Effector memory CD8-positive, alpha-beta T cell (primary cell): ENCODE measurements at places on chromosomes 2 and 18.
A peak's percentile ranks its signal among the peaks of the same experiment; 100 is the strongest.

- DNase-seq = no peak
These were observed 27.6 kb downstream of the NCK2 start for GRCh38 chr2:105772362-105772761.

DNA sequence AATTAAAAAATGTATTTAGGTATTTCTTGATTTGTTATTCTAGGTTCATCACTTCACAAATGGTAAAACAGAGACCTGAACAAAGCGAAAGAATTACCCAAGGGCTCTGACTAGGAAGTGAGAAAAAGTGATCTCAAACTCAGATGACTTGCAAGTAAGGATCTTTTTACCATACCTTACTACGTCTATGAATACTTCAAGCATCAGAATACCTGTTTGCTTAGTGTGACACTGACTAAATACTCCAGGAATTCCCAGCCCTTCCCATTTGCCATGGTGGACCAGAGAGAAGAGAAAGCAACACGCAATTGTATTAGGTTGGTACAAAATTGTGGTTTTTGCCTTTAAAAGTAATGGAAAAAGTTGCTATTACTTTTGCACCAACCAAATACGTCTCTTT lies 35.8 kb upstream of the FIGN start:
- no peak for DNase-seq

GRCh38 chr2:22788749-22789327 lies 596.1 kb upstream of the KLHL29 start:
- DNase-seq = no peak

GRCh38 chr18:26491194-26491816 lies 57.0 kb downstream of the KCTD1 start:
- DNase-seq = no peak

DNA sequence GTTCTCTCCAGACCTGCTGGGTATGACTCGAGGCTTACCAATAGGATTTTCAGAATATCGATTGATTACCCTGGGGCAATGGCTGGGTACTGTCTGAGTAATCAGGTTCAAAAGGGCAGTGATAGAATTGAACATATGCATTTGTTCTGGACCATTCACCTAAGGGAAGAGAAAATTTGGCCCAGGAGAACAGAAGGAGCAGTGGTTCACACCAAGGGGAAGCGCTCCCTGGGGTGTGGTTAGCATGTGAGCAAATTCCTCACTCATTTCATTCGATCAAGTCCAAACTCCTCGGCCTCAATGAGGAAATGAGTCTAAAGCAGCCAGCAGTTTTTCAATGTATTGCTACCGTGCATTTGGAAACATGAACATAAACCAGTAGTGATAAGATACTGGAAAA lies 55.6 kb downstream of the CYP26B1 start:
- DNase-seq = no peak

DNA sequence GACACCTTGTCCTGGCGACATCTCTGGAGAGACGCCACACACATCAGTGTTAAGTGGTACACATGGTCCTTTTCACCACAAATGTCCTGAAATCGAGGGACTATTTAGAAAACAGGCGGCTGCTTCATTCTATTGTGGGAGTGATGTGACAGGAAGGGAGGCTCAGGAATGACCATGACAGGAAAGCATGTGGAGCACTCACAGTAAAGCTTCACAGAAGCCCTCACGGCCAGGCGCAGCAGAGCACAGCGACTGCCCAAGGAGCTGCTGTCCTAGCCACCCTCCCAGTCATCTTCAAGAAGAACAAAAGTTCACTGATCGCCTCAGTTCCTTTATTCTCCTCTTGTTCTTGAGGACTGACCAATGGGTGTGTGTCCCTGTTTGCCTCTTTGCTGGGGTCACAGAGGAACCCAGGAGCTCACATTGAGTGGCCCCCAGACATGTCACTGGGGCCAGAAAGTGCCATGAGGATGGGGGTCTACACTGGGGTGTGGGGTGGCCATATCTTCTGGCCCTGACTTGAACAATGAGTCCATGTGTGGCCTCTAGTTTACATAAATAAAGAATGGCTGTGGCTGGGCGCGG lies 84.6 kb upstream of the RANBP2 start:
- no peak for DNase-seq

GRCh38 chr2:95342556-95343320 lies 45.6 kb downstream of the KCNIP3 start:
- DNase-seq = no peak

DNA sequence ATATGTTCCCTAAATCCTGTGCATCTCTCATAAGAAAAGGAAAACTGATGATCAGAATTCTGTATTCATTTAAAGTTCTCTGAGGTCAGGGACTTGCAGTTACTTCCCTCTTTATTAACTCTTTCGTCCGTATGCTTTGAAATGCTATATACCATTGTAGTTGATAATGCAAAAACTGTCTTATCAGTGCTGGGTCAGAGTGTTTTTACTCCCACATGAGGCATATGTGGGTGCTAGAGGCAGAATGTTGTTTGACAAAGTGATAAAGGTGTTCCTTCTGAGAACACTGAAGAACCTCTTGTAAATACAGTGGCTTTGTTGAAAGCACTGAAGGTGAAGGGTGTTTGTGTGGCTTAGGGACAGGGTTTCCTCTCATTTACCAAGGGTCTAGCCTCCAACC lies 136.5 kb upstream of the NFATC1 start:
- DNase-seq = no peak

GRCh38 chr18:11500153-11501122 lies 109.0 kb upstream of the SLC35G4 start:
- DNase-seq = no peak

GRCh38 chr2:226475650-226476049 lies 324.0 kb downstream of the IRS1 start:
- DNase-seq = no peak

- DNase-seq = no peak
These were observed 47.3 kb upstream of the SERPINE2 start for GRCh38 chr2:224086226-224086914.

DNA sequence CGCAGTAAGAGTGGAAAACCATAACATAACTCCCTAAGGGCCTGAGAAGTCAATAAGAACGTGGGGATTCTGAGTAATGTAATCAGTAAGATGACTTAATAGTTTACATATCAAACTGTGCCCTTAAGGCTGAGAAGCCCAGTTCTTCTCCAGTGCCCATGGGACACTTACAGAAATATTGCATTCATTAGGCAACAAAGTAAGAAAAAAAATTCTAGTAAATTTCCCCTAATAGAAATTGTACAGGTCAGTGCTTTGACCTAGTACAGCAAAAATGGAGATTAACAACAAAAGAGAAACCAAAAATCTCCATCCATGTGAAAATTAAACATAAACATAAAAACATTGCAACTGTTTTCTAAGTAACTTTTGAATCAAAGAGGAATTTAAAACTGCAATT lies 139.8 kb upstream of the HS6ST1 start:
- no peak for DNase-seq

- no peak for DNase-seq
These were observed 32.3 kb downstream of the CWC22 start for GRCh38 chr2:179974761-179975160.

DNA sequence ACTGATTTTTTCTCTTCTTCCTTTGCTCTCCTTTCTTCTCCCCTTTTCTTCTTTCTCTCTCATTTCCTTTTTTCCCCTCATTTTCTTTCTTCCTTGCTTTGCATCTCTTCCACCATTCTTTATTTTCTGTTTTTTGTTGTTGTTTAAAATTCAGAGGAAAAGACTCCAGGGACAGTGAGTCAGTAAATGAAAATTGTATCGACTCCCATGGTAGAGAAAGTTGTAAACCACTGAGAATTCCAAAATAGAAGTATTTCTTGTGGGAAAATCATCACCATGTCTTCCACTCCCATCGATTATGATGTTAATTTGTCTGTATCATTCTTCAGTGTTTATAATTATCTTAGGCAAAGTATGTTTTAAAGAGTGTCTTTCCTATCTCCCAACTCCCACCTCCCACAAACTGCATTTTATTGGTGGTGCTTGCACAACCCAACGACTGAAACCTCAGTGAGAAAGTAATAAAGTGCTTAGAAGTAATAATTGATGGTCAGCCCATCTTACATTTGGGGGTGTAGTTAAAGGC lies 134.3 kb downstream of the IRS1 start:
- no peak for DNase-seq

DNA sequence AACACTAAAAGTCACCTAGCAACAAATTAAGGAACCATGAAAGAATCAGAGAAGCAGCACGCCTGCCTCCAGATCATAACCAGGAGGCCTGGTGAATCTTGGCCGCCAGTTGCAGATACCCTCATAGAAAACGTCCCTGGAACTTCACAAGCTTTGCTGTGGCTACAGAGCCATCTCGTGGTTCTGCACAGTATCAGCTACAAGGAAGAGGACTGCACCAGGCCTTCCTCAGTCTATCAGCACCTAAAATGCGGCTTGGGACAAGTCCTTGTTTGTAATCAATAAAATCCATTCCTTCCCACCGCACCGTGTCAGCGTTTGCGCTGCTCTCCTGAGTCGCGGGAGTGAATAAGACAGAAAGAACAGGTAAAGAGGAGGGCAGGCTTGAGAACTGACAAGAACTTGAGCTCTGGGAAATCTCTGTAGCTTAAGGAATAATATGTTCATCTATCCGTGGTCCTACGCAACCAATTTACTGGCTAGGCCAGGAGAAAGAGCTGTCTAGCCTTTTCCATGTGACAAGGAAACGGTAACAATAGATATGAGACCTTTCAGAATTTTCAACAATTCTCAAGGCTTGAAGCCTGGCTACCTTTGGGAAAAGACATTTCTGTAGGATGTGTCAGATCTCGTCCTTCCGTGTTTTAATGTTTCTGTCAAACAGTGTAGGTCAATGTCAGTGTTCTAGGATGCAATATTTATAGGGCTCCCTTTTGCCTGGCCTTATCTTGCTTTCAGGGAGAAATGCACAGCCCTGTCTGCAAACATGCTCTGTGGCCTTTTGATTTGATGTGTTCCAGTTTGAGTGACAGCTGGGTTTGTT lies 128.5 kb upstream of the RAB12 start:
- DNase-seq = no peak

DNA sequence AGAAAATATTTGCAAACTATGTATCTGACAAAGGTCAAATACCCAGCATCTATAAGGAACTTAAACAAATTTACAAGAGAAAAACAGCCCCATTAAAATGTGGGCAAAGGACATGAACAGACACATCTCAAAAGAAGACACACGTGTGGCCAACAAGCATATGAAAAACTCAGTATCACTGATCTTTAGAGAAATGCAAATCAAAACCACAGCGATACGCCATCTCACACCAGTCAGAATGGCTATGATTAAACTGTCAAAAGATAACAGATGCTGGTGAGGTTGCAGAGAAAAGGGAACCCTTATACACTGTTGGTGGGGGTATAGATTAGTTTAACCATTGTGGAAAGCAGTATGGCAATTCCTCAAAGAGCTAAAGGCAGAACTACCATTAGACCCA lies 64.3 kb upstream of the RBMS1 start:
- no peak for DNase-seq

DNA sequence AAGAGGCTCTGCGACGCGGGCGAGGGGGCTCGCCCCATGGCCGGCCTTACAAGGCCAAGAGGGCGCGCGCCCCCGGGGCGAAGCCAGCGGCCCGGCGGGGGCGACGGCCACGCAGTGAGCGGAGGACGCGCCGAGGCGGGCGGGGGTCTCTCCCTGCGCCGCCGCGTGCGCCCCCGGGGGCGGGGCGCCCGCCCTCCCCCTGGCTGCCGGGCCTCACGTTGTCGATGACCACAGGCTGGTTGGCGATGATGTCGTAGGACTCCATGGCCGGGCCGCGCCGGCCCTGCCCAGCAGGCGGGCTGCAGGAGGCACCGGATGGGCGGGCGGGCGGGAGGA lies 250 bp downstream of the ACTR1B start:
- DNase-seq = no peak

DNA sequence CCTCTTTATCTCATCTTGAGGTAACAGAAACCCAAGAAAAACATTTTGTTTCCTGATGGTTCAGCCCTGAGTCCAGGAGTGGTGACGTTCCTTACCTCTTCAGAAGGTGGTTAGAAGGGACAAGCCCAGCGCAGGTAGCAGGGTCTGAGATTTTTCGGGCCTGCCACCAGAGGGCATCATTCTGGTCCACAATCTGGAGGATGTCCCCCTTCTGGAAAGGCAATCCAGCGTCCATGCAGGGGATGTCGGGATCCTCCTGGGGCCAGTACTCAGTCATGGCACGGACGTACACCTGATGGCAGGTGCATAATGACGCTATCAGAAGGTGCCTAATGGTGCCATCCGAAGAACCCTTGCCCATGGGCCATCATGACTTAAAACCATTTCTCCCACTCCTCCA lies 17.7 kb downstream of the MPP4 start:
- DNase-seq = no peak

DNA sequence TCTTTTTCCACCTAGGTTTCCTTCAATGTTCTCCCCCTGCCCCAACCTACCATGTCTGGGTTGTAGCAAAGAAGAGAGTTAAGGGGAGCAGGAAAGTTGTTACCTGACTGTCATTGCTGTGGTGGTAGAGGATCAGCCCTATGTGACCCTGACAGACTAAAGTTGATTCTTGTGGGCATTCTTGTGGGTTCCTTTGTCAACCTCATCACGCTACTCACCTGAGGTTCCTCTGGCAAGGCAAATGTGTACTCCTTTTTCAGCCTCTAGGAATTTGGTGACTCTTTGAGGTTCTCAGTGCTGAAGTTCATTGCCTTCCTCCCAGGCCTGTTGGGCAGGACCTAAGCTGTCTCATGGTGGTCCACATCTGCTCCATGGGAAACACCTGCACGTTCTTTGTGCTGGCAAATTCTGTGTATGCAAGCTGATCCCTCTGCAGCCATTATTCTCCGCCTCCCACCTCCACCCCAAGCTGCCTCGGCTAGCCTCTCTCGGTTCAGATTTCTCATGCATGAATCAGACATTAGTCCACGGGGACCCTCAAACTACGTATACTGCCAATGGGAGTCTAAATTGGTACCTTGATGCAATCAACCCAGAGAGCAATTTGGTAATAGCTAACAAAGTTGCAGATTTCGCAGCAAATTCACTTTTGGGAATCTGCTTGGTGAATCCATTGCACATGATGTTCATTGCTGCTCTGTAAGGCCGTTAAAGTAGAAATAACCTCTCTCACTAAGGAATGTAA lies 1.5 kb upstream of the GMCL1 start:
- no peak for DNase-seq

- peak; percentile 27 for DNase-seq
These were observed 210.9 kb upstream of the PKDCC start for GRCh38 chr2:41836948-41837347.

DNA sequence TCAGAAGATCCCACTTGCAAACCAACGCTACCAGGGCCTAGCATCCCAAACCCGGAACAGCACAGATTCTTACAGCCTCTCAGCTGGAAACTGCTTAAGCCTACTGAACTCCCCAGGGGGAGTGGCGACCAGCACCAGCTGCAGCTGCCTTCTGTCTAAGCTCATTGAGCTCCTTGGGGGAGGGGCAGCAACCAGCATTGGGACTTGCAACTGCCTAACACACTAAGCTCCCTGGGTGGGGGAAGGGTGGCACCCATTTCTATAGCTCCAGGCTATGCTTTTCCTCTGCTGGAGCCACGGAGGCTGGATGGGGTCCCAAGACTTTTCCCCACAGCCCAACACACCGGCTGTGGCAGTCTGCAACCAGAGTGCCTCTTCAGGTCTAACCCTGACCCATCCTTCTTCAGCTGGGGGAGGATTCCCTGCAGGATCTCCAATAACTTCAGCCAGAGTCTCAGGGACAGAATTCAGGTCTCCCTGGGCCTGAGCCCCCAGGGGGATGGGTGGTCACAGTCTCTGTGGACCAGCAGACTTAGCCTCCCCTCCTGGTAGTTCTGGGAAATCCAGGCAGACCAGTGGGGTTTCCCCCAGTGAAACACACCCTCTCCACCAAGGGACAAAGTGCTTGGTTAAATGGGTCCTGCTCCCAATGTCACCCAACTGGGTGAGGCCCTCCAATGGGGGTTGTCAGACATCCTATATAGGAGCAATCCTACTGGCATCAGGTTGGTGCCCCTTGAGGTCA lies 45.9 kb upstream of the ITGA4 start:
- DNase-seq = no peak
